ENCODE measurements at places on chromosomes 3 and 15.

- no peak for DNase-seq
Measured at GRCh38 chr3:178455226-178455625, 81.0 kb upstream of the KCNMB2 start.

- no peak for DNase-seq
Measured at GRCh38 chr3:23713641-23714040, 92.1 kb upstream of the UBE2E1 start.

GRCh38 chr15:90872486-90873184 is 4.2 kb downstream of the FURIN start:
- no peak for DNase-seq

DNA sequence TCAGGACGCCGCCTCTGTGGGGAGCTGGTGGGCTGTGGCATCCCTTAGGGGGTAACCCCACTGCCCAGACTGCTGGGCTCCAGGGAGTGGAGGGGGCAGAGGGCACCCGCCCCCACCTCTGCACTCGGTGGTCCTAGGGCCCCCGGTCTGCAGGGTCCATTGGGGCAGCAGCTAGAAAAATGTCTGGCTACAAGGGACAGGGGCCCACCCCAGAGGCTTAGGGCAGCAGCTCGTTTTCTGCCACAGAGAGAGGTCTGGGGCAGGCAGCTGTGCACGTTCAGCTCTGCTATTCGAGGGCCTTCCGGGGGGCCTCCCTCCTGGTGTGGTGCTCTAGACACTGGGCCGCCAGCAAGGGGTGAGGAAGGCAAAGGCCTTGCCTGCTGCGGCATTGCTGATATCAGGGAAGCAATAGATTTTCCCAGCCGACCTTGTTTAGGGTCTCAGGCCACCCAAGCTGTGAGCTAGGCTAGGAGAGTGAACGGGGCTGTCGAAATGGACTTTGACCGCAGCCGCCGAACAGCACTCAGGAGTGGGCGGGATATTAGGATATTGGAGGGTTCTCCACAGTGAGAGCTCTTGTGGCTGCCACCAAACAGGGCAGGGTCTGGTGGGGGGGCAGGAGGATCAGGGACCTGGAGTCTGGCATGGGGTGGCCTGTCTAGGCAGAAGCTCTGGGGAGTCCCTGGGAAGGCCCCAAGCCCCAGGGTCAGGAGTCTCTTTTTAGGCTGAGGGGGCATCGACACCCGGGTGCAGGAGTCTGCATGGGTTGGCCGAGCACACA is 61.4 kb upstream of the KLF13 start:
- DNase-seq = no peak

- peak; percentile 6 for DNase-seq
Measured at GRCh38 chr3:3316521-3316920, 137.0 kb upstream of the CRBN start.

- no peak for DNase-seq
Measured at GRCh38 chr15:66711862-66712261, 9.8 kb downstream of the SMAD6 start.

DNA sequence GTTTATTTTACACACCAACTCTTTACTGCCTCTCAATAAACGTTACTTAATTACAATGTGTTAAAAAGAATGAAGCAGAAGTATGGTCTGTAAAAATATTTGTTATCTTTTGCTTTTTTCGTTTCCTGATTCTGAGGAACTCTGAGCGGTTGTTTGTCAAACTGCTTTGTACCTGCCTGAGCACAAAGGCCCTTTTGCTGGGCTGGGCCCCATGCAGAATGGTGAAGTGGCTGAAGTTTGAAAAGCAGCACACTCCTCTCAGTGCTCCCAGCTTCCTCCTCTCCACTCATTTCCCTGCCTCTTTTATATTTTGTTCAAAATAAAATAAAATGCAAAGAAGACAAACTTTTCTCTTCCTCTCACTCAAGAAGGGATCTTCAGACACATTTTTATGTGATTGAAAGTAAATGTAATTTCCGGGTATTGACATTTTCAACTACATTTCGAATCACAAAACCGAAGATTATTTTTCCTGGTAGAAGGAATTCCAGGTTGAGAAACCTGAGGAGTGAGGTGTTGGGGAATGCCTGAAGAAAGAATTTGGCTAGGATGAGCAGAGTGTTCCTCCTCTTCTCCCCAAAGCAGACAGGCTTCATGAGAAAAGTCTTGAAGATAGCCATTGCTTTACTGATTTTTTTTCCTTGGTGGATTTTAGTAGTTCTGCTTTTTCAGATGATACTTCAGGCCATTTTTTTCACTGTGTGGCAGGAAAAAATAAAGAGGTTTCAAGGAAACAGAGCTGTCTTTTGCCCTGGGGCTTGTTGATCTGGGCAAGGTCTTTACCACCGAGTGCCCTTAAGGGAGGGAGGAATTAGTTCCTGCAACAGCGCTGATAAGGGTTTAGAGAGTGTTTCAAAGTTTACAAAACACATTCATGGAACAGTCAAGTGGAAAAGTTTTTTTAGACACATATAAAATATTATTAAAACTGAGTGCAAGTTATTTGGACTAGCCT is 229.8 kb downstream of the NFKBIZ start:
- peak; percentile 47 for DNase-seq

DNA sequence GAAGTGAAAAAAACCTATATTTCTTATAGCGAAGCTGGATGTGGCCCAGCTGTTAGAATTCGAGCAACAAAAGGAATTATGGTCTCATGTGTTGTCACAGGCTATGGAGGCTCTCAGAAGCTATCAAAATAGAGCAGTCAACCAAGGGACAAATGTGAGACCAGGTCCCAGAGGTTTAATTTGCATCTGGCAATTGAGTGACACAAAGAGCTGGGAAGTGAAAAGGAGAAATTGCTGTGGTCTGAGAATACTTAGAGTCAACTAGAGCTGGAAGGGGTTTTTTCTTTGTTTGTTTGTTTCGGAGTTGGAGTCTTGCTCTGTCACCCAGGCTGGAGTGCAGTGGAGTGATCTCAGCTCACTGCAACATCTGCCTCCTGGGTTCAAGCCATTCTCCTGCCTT is 61.3 kb upstream of the SMAD3 start:
- no peak for DNase-seq

DNA sequence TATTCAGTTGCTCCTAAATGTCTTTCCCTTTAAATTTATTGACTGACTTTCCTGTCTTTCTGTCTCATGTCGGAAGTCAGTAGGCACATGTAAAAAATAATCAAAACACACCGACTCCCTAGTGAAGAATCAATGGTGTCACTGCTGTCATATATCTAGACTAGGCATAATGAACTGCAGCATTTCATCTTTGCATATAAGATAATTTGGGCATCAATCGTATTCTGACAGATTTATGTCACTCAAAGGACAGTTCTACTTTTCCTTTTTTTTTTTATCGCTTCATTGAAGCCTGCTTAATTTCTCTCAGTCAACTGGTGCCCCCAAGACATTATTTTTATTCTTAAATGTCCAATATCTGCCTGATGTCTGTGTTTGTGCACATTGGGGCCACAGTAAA is 206.3 kb downstream of the MEIS2 start:
- DNase-seq = no peak

DNA sequence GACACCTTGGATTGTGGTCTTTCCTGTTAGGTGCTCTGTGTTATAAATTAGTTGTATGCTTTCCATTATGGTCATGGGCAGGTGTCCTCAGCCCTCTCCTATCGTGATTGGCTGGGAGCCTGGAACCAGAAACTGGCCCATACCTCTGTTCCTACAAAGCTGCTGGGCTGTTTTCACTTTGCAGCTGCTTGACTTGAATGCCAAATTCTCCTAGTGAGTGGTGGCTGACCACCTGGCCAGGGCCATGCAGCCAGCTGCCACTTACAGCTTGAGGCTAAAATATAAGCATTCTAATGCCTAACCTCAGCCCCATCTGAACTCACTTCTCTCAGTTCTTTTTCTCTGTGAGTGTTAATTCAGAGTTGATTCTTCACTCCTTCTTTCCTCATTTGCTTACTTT is 239.3 kb upstream of the GBE1 start:
- peak; percentile 17 for DNase-seq

DNA sequence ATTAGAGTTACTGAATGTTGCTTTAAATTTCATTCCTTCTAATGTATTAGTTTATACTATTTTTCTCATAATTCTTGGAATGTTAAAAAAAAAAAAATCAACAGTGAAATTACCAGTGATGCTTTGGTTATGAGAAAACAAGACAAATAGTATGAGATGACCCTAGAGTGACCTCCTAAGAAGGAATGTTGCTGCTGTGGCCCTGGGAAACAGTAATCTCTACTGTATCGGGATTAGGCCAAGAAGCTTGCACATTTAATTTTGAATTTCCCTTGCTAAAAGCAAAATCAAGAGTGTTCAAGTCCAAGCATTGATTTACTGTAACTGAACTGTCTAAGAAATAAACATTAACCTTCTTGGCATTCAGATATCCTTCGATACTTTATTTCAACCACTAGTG is 18.1 kb downstream of the TOPBP1 start:
- no peak for DNase-seq

All from GM23338 (cell line).